ENCODE measurements at places on chromosomes 1 and 21.

DNA sequence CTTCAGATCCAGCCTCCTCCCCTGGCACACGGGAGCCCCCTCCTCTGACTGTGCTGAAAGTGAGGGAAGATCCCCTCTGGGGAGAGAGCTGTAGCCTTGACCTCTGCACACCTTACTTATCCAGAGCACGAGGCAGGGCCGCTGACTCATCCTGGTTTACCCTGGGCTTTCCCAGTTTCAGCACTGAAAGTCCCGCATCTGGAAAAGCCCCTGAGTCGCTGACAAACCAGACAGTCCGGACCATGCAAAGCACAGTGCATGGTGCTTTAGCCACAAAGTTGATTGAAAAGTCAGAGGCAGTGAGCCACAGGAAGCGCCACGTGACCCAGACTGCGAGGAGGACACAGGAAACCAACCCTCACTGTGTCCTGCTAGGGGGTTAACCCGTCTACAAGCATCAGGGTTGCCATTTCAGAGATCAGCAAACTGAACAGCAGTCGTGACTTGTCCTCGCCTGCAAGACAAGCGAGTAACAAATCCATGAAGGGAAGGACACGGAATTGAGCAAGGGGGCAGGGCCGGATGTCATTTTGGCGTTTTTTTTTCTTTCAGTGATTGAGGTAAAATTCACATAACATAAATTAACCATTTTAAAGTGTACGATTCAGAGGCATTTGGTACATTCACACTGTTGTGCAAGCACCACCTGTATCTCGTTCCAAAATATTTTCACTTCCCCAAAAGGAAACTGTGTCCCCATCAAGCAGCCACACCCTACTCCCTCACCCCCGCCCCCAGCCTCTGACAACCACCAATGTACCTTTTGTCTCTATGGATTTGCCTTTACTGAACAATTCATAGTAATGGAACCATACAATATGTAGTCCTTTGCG is 19.9 kb upstream of the IFNGR2 start:
- DNase-seq, result peak; percentile 61

- DNase-seq, result no peak
Measured at GRCh38 chr1:193105821-193106177, 585 bp upstream of the GLRX2 start.

- no peak for DNase-seq
Measured at GRCh38 chr1:193264313-193265065, 78.1 kb upstream of the B3GALT2 start.

DNA sequence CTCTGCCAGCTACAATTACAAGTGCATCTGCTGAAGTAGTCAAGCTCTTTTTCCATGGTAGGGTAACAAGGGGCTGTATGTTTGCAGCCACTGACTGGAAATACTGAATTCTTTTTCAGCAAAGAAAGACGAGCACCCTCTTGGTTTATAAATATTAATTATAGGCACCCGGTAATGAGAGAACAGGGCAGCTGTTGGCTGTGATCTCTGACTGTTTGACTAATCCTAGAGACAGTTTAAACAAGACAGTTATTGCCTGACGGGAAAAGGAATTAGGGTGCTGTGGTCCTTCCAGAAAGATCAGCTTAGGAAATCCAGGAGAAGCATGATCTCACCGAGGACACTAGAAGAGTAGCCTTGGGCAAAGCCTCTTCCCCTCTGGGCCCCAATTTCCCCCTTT is 183.7 kb upstream of the ZC3H12A start:
- DNase-seq, result no peak

DNA sequence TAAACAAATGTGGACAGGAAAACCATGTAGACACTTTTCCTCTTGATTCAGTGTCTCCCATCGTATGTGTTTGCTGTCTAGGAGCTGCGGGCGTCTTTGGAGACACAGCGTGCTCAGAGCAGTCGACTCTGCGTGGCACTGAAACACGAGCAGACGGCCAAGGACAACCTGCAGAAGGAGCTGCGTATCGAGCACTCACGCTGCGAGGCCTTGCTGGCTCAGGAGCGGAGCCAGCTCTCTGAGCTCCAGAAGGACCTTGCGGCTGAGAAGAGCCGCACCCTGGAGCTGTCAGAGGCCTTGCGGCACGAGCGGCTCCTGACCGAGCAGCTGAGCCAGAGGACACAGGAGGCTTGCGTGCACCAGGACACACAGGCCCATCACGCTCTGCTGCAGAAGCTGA is 27.2 kb upstream of the DIP2A start:
- DNase-seq, result no peak

DNA sequence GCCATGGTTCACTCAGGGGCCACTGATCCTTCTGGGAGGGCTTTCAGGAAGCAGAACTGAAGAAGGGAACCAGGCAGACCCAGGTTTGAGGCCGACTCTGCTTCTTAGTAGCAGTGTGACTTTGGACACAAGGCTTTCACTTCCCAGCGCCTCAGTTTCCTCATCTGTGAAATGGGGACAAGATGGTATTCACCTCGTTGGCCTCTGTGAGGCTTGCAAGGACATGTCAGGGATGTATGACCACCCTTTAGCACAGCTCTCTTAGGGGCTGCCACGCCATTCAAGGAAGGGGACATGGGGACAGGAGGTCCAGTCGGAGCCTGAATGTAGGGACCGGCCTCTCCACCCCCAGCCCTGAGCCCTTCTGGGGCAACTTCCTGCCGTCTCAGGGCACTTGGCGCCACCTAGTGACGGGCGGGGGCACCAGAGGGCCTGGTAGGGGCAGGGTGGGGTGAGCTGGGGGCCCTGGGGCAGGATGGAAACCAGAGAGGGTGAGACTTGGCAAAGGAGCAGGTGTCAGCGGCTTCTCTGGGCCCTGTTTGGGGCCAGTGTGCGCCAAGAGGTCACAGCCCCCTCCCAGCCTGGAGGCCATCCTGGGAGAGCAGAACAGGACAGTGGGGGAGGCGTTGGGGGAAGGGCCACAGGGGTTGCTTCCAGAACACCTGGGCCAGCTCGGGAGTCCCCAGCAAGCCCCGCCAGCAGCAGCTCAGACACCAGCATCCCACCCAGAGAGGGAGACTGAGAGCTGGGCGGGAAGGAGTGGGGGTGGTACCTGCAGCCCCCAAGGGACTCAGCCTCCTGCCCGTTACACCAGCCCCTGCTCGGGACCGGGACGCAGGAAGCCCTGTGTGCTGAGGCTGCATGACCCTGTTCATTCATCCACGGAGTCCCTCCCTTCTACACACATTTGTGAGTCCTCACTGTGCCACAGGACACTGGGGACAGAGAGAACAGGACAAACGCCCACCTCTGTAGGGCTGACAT is 102.5 kb upstream of the TARDBP start:
- peak; percentile 71 for DNase-seq

DNA sequence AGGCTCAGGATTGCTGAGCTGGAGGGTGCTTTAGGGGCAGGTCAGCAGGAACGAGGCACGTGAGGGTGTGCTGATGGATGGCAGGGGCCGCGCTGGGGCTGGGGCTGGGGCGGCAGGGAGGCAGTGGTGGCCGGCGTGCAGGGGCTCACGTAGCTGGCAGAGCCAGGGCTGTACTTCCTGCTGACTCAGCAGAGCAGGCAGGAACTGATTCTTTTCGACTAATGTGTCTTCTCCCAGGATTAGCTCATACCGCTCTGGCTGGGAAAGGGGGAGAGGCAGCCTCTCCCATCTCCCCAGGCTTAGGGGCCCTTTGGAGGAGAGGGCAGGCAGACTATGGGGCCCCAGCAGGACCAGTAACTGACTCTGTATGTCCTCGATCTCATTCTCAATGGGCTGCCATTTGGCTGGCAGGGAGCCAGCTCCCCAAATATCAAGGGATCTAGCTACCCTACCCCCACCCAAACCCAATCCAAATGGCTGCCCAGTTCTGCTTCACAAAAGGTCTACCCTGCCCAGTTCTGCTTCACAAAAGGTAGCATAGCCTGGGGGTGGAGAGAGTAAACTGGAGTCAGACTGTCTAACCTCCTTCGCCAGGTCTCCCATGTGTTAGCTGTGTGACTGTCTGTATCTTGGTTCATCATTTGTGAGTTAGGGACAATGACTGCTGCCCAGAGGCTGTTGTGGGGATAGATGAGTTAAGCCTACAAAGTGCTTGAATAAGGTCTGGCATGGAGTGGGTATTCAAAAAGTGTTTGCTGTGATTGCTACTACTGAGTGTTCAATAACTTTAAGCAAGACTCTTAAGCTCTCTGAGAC is 100.1 kb upstream of the SLC2A1 start:
- DNase-seq, result no peak

DNA sequence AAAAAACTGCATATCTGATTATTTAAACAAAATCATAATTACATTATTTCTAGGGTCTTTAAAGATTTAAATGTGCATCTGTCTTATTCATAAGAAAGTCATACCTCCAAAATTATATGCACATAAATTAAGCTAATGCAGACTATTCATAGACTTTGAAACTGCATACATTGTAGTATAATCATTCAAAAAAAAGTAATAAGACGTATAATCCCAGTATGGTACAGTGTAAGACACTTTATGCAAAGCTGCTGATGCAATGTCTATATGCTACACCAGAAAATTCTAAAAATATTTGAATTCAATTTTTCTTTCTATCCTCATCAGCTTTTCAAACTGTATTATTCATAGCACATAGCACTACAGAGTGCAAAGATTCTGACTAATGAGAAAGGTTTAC is 22.0 kb downstream of the BRINP3 start:
- no peak for DNase-seq

- DNase-seq, result no peak
Measured at GRCh38 chr1:109484519-109484975, 842 bp downstream of the ATXN7L2 start.

- DNase-seq, result no peak
Measured at GRCh38 chr1:53265581-53265980, 27.3 kb upstream of the MAGOH start.

- no peak for DNase-seq
Measured at GRCh38 chr1:44312399-44313196, 42.5 kb downstream of the ERI3 start.

Measured in stimulated activated CD8-positive, alpha-beta memory T cell treated with anti-CD3 and anti-CD28 coated beads, Interleukin-2, amount 100 ng/mL, for 48 hours (primary cell).